Anterior cingulate cortex (tissue), 58 donors: ENCODE measurements at places on chromosomes 12 and 14.
A peak's percentile ranks its signal among the peaks of the same experiment; 100 is the strongest.

- no peak for DNase-seq
Measured at GRCh38 chr12:116931665-116932064, 20.9 kb downstream of the FBXW8 start.

DNA sequence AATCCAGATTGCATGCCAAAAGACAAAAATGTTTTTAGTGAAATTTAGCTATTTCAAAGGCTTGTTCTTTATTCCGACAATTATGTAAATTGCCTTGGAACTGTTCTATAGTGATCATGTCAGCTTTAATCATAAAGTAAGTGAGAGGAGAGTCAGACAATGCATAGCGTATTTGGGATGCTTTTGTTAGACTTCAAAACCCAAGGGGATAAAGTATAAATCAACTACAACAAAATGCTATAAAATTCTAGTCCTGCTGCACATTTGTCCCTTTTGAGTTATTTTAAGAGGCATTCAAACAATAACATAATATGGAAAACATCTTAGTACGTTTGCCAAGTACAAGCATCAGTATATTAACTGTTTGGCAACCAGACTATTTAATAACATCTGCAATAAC, 11.3 kb downstream of the RTRAF start:
- no peak for DNase-seq

- no peak for DNase-seq
Measured at GRCh38 chr12:23834076-23834475, 115.4 kb downstream of the SOX5 start.

- DNase-seq: no peak
Measured at GRCh38 chr12:60494244-60494643, 898.4 kb downstream of the SLC16A7 start.

GRCh38 chr12:51818566-51819300, 29.8 kb downstream of the FIGNL2 start:
- no peak for DNase-seq

DNA sequence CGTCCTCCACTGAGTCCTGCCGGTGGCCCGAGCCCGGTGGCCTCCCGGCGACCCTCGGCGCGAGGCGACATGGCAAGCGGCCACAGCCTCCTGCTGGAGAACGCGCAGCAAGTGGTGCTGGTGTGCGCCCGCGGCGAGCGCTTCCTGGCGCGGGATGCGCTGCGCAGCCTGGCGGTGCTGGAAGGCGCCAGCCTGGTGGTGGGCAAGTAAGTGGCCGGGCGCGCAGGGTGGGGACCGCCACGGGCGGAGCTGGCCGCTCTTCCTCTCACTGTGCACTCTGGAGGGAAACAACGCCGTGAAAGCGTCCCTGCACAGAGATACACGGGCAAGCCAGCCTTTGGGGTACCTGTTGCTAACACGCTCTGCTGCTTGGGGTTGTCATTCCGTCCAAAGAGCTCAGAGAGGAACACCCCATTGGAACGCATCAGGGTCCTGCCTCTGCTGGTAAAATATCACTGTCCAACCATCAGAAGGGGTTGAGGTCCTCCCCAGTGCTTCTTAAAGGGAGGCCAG, at the start of gene AMDHD1:
Gene AMDHD1 (plus strand): TSS at position 2 of the 513 bp plus-strand sequence. CDS start 68 bp downstream, at position 70.
- peak; percentile 24 for DNase-seq

DNA sequence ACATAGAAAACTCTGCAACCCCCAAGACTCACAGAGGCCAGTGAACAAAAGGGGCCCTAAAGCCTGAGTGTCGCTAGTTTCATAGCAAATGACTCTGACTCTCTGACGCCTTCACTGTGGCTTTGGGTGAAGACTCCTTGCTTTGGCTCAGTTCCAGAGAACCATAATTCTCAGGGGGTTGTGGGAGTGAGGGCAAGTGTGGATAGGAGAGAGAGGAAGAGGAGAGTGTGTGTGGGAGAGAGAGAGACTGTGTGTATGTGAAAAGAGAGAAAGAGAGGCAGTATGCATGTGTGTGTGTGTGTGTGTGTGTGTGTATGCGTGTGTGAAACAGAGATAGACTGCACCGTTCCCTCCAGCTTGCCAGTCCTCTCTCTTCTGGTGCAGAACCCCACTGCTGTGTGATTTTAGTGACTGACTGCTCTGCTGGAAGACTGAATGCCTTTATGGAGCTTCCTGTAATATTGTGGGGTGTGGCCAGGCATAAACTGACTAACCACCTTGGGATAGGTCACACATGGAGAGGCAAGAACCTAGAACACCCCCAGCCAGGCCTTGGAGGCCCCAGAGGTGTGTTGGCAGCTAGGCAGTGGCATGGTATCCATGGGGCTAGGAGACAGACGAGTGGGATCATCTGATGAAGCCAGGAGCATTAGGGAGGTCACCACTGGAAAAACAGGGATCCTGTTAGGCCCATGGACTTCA, 45.9 kb upstream of the STXBP6 start:
- no peak for DNase-seq

- no peak for DNase-seq
Measured at GRCh38 chr14:80902608-80903007, 38.9 kb downstream of the CEP128 start.

DNA sequence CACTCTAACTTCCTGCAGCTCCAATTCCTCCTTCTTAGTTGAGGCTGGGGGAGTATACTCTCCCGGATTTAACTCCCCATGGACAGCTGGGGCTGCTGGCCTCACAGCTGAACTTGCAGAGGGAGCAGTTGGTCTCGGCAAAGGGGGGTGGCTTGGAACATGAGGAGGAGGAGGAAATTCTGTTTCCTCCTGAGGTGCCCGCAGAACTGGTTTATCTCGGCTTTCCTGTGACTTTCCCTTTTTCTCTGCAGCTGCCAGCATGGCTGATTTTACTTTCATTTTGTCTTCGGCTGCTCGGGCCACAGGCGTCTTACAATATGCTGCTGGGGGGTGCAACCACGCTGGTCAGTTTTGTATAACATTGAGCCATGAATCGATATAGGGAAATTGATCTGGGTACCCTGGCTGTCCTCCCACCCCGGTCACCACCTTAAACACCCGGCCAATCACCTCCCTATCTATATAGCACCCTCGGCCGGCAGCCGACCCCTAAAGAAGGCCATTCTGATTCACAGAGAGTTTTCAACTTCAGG, 1317.6 kb downstream of the TMEM121 start:
- DNase-seq: no peak

DNA sequence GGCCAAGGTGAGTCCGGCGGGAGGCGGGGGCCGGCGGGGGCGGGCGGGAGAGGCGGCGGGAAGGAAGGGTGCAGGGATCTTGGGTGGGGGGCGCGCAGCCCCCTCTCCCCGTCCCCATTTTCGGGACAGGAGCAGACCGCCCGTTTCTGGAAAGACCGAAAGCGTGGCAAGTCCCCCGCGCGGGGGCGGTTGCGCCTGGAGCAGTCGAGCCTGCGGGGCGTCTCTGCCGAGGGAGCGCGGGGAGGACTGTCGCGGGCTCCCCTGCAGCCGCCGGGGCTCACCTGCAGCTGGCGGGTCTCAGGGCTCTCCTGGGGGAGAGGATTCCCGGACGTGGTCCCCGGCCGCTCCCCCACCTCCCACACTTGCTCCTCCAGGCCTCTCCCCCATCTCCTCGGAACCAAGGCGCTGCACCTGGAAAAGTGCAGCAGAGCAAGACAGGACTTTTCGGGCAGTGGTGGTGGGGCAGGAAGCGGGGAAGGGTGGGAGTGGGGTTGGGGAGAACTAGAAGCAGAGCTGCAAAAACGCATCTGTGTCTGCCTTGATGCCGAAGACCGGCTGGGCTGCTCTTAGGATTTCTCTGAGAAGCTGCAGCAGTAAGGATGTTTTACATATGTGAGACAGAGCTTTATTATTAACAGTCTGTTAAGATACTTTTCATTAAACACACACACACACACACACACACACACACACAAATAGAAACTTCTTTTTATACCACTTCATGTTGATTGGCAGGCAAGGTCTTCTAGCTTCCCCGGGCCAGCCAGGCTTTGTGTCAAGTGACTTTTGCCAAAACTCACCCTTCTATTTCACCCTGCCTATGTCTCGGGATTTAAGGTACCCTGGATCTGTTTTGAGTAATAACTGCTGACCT, 677 bp downstream of the C12orf75 start:
- no peak for DNase-seq

- DNase-seq: peak; percentile 63
Measured at GRCh38 chr14:23364164-23365035, 572 bp downstream of the EFS start.
